Activated naive CD4-positive, alpha-beta T cell (primary cell): ENCODE measurements at places on chromosomes 3 and 15.

DNA sequence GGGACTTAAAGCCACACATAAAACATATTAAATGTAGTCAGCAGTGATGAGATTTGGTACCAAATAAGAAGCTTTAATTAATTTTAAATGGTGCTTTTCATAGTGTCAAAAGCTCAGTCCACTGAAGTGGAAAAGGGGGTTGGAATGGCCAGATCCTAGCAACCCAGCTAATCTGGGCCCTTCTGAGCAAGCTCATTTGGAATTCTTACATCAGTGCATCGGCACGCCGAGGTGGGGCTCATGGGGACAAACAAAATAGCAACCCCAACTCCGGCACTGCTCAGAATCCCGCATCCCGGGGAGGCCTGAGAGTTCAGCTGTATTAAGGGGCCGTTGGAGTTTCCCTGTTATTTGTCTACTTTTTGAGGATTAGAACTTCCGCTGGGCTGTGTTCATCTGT is 526.4 kb downstream of the SOX2 start:
- DNase-seq, result no peak

- DNase-seq, result no peak
Measured at GRCh38 chr3:62582495-62583172, 209.3 kb upstream of the FEZF2 start.

DNA sequence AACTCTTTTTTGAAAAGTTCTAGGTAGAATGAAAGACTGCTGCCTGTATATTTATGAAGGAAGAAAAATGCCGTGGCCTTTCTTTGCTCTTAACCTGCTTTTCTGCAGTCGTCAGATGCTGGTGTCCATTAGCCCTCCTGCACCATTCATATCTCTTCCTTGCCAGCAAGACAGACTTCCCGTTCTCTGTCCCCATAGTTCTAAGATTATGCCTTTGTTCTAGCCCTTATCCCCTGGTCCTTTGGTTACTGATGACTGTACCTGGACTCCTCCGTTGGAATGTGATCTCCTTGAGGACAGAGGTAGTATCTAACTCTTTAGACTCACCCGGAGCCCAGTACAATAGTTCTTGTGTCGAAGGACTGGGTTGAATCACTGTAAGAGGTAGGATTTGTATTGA is 16.8 kb downstream of the ABHD17C start:
- no peak for DNase-seq

GRCh38 chr15:48422401-48422800 is 91.2 kb downstream of the DUT start:
- DNase-seq, result no peak

DNA sequence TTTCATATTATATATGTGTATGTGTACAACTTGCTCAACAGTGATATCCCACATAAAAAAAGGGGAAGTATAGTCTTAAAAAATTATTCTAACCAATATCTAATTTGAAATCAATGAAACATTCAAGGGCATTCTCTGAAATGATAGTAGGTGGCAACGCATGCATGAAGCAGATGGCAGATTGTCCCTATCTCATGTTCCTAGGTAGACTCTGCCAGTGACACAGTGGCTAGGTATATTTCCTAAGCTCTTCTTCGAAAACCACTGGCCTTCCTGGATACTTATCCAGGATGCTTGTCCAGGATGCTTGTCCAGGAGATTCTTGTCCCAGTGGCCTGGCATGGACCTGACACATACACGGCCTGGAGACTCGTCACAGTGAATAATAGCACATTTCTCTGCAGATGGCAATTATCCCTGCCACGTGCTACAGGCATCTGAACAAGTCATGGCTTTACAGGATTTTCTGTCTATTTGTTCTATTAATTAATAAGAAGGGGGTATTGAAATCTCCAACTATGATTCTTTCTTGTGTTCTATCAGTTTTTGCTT is 54.9 kb downstream of the OCA2 start:
- no peak for DNase-seq

DNA sequence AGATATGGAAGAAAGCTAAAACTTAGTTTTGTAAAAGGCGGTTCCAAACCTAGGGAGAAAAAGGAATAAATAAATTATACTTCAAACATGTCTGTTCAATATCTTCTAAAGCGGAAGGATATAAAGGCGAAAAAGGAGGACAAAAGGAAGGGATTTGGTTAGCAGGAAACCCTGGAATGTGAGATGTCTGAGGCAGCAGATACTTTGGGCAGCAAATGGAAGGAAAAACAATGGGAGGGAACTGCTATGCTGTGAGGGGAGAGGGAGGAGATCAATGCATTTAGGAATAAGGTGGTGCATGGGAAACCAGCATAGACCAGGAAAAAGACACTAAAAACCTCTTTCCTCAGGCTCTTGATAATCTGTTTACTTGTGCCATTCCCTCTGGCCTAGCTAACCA is 120.8 kb downstream of the DNAH12 start:
- no peak for DNase-seq

DNA sequence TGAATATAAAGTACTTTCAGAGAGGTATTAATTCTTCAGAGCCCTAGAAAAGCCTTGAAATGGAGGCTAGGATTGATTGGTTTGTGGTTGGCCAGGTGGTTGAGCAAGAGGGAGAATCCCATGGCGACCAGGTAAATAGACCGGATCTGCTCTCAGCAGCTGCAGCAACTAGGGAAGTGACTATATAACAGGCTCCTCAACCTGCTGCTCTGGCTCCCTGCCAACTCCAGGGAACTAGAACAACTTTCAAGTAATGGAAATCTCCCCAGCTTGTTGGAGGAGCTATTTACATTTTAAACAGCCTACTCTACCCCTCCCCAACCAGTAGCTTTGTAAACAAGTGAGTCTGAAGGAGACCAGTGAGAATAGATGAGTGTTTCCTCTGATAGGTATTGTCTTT is 121.8 kb upstream of the CADM2 start:
- DNase-seq, result no peak

GRCh38 chr15:97189162-97189780 is 771.2 kb upstream of the ARRDC4 start:
- DNase-seq, result no peak

DNA sequence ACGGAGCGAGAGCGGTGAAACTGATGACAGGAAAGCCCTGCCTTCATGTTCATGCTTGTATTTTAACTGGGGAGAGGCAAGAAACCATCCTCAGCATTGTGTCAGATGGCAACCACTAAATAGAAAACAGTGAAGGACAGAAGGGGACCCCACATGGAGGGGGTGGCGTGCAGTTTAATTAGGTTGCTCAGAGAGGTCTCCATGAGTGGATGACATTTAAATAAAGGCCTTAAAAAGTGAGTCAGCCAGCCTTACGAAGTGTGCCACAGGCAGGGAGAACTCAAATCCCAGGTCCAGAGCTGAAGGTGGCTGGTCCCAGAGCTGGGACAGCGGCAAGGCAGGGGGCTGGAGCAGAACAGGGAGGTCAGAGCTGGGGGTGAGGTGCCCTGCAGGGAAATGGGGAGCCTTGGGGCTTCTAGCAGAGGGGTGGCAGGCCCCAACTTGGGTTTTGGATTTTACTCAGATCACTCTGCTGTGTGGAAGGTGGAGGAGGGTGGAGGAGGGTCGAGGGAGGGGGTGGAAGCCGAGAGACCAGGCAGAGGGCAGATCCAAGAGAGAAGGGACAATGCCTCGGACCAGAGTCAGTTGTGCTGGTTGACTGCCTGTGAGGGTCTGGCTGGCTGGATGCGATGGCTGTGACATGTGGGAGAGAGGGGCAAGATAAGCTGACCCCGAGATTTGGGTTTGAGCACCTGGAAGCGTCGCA is 73.7 kb downstream of the KLF13 start:
- no peak for DNase-seq

DNA sequence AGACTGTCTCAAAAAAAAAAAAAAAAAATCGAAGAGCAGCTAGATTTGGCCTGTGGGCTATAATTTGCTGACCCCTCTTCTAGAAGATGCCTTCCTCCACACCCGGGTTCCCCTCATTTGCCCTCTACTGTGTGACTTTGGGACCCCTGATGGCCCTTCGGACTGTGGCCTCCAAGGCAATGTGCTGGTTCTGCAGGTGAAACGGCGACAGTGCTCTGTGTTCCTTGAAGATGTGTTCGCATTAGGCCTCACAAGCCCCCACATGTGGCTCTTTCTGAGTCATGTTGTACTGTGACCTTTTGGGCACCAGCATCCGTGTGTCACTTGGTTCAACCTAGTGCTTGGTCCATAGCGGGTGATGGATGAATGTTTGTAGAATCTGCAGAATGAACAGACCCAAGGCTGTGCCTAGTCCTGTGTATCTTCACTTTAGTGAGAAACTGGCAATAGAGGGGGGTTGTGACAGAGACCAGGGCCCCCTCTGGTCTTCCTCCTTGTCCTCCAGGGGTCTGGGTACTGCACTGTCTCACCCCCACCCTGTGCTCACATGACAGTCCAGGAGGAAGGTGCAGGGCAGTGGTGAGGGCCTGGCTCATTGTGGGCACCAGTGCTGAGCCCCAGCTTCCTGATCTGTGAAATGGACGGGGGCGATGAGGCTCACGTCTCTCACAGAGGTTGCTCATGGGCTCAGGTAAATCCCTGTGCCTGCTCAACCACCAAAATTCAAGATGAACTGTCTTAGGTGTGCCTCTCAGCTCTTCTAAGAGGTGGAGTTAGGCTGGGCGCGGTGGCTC is 22.7 kb downstream of the GOLGA6L2 start:
- DNase-seq, result no peak

DNA sequence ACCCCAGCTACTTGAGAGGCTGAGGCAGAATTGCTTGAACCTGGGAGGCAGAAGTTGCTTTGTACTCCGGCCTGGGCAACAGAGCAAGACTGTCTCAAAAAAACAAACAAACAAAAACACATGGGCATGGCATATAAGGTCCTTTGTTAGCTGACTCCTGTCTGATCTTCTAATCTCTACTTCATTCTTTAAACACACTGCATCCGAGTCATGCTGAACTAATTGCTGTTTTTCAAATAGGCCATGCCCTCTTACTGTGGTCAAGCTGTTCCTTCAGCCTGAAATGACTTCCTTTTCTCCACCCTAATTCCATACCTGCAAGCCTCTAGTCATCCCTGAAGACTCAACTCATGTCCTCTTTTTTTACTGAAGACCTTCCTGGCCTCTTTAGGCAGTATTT is 22.3 kb upstream of the SLMAP start:
- DNase-seq, result no peak

- DNase-seq, result no peak
Measured at GRCh38 chr3:121232309-121233225, 313.2 kb downstream of the POLQ start.

DNA sequence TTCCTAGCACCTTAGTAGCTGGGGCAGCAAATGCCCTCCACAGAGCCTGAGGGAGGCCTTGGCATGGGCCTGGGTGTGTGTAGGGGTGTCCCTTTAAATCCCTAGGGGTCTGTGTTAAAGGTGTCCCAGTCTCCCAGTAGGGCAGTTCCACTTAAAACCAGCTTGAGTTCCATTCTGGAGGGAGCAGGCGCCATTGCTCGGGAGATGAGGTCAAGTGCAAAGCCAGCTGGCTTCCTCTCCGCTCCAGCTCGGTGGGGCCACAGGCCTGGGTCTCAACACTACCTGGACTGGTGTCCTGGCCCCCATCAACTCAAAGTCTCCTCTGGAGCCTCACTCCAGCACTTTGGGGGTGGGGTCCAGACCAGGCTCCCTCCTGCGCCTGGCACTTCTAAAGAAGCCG is 25.2 kb downstream of the FEM1B start:
- DNase-seq, result no peak

GRCh38 chr3:63875510-63875909 is 11.8 kb downstream of the ATXN7 start:
- no peak for DNase-seq

DNA sequence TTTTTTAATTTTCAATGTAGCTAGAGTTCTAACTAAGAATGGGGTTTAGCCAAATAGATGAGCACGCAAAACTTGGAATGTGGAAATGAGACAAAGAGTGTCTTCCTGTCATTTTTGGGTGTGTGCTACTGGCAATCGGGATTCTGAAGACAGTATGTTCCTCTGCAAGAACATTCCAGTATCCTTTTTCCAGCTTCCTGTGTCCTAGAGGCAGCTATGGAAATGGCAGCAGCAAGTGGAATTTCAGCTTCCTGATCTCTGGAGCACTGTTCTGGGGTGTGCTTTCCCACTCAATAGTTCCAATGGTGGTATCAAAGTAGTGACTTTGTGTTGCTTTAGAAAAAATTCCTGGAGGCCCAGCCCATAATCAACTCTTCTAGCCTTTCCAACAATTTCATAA is 642.9 kb upstream of the KCNMB2 start:
- no peak for DNase-seq

- no peak for DNase-seq
Measured at GRCh38 chr3:194856296-194856695, 170.6 kb downstream of the FAM43A start.

- DNase-seq, result no peak
Measured at GRCh38 chr3:31876331-31876730, 104.7 kb downstream of the OSBPL10 start.

DNA sequence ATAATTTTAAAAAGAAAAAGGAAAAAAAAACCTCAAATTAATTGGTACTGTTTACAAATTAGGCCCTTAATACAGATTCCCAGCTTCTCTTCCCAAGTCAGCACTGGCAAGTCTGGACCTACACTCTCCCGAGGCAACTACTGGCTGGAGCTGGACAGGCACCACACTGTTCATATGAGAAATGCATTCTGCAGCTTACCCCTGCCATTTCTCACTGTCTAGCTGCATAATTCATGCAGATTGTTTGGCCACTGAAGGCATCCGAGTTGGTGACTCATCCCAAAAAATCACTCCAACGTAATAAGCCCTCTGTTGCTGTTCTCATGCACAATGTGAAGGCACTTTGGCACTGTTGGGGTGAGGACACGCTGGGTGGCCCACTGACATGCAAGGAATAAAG is 45.3 kb downstream of the ROPN1B start:
- DNase-seq, result no peak

- DNase-seq, result no peak
Measured at GRCh38 chr15:50256188-50257041, 9.1 kb downstream of the HDC start.

DNA sequence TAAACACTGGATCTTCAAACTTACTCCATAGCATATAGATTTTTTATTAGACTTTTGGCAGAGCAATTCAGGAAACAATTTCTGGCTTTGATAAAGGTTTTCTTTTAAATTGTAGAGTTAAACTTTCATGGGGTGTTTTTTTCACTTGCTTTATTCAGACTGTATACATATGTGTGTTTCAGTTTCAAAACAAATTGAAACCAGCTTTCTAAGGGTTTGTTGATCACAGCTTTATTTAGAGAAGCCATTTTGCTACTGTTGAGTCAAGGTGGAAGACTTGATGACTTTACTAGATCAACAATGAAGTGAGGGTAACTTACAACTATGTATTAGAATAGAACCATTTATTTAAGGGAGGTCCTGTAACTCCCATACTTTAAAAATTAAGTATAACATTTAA is 6.2 kb downstream of the UBE2E1 start:
- no peak for DNase-seq

- no peak for DNase-seq
Measured at GRCh38 chr15:87045746-87046145, 966.1 kb downstream of the AGBL1 start.
